Fibroblast of lung (primary cell): ENCODE measurements at places on chromosomes 2 and 18. TPM values are rescaled to one million over a fixed set of nuclear protein-coding genes. Genes with fewer than 3 reads are reported as not detected.

The MC2R gene
- not detected in 2 replicates for polyA plus RNA-seq

- no peak overlapping the region for H3K4me3 ChIP-seq
- H3K27ac ChIP-seq = no peak overlapping the region
- DNase-seq = no peak
- no peaks in the 10 kb centered on the region for H3K4me1 ChIP-seq
- no peaks in the 10 kb centered on the region for H3K36me3 ChIP-seq
Observed at GRCh38 chr2:160105366-160105765, 43.0 kb upstream of the PLA2R1 start.

DNA sequence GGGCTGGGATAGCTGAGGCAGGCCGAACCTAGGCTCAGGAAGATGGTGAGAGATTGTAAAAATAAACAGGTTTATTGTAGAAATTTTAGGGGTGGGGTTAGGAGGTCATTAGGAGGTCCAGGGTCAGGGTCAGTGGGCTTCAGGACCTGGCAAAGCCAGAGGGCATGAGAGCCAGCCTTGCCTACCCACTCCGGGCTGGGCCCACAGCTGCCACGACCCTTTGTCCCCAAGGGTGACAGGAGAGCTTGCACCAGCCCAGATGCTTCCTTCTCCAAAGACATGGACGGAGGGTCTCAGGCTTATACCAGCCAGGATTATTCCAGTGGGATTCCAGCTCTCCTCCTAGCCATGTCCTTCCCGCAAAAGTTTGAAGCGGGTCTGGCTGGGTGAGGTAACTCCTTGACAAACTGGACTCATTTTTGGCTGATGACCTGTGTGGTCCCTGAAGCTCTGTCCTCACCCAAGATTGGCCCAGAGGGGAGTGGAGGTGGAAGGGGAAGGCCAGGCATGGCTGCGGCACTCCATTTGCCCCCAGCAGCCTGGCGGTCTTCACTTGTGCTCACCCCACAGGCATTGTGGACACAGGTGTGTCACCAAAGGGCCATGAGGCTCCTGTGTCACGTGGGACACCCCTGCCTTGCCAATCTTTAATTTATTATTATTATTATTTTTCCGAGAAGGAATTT, 23.8 kb upstream of the ATOH8 start:
- H3K4me1 ChIP-seq = no peaks in the 10 kb centered on the region
- H3K4me3 ChIP-seq = no peak overlapping the region
- H3K27ac ChIP-seq = no peak overlapping the region

DNA sequence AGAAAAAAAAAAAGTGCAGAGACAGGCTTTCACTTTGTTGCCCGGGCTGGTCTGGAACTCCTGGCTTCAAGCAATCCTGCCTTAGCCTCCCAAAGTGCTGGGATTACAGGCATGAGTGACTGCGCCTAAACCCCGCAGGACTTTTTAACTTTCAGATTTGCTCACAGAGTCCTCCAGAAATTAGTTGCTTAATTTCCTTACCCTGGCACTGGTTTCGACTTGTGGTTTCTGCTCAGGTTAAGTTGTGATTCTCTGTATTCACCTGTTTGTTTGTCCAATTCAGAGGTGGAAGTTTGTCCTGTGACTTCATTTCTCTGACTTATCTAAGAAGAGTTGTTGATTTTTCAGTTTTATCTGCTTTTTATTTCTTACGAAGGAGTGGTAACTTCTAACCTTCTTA, 238.1 kb downstream of the TMEM182 start:
- DNase-seq = no peak
- no peaks in the 10 kb centered on the region for H3K27me3 ChIP-seq
- no peak overlapping the region for H3K4me3 ChIP-seq
- no peaks in the 10 kb centered on the region for H3K4me1 ChIP-seq

DNA sequence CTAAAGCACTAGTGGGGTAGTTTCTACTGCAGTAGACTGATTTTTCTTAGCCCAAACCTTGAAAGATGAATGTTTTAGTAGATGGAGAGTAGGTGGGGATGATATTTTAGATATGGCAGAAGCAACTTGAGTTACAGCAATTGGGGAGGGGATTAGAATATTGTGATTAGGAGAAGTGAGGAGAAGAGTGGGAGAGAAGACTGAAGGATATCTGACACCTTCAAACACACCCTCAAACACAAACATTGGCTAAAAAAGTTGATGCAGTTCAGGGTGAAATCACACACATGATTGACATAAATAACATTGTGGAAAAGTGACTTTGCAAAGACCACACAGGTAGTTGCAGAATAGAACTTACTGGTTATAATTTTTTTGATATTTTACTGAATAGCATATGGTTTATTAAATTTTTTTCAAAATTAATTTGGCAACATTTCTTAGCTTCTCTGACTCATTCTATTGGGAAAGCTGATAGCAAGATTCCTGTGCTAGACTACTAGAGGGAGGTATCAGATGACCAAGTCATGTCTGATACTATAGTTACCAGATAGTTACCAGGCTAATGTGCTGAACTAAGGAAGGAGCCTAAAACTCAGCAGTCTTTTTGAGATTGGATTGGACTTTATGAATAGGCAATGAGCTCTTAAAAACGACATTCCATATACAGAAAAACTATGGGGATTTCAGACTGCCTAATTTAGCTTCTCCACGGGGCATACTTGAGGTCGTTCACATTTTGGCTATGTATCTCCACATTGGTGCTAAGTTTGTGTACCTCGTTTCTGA, 73.0 kb downstream of the ACTR3 start:
- peak overlapping the region; percentile 55 for H3K27ac ChIP-seq
- H3K27me3 ChIP-seq = no peaks in the 10 kb centered on the region
- no peak overlapping the region for H3K4me3 ChIP-seq

DNA sequence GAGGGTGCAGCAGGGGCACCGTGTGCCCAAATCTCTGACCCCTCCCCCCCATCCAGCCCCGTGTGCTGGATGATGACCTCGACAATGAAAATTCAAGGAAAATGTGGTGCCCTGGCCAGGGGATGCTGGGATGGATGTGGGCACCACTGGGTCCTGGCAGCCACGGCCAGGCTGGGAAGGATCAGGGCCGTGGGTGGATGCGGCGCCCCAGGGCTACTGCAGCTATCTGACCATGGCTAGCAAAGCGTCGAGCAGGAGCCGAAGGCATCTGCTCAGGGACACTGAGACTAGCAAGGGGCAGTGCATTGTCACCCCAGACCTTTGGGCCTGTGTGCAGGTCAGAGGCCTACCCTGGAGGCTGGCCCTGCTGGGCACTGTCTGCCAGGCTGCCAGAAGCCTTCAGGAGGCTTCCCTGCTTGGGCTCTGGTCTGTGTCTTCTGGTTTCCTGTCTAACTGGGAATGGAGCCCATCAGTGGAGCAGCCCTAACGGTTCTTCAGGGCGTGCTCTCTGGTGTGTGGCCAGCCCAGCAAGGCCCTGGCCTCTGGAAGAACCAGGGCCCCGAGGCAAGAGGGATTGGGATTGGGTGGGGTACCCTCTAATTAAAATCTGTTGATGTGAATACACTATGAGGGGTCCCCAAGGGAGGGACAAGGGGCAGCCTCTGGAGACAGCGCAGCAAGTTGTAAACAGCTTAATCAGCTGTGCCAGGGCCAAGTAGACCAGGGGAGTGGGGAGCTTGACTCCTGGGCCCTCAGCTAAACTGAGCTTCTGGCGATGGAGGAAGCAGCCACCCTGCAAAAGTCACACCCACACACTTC, 98.0 kb downstream of the STPG4 start:
- H3K4me1 ChIP-seq = peaks cover 43% of the 10 kb centered on the region
- H3K4me3 ChIP-seq = no peak overlapping the region
- DNase-seq = no peak
- no peaks in the 10 kb centered on the region for H3K27me3 ChIP-seq
- H3K36me3 ChIP-seq = peaks cover 10% of the 10 kb centered on the region
- H3K27ac ChIP-seq = peak overlapping the region; percentile 86

- peaks cover 3% of the 10 kb centered on the region for H3K36me3 ChIP-seq
- H3K27me3 ChIP-seq = no peaks in the 10 kb centered on the region
- no peak overlapping the region for H3K27ac ChIP-seq
Observed at GRCh38 chr2:38554973-38555595, 47.6 kb downstream of the HNRNPLL start.

The ZNF397 gene
- 7.0 and 7.8 TPM in 2 replicates for polyA plus RNA-seq

The ESPNL gene
- 0.36 and 0.79 TPM in 2 replicates for polyA plus RNA-seq

DNA sequence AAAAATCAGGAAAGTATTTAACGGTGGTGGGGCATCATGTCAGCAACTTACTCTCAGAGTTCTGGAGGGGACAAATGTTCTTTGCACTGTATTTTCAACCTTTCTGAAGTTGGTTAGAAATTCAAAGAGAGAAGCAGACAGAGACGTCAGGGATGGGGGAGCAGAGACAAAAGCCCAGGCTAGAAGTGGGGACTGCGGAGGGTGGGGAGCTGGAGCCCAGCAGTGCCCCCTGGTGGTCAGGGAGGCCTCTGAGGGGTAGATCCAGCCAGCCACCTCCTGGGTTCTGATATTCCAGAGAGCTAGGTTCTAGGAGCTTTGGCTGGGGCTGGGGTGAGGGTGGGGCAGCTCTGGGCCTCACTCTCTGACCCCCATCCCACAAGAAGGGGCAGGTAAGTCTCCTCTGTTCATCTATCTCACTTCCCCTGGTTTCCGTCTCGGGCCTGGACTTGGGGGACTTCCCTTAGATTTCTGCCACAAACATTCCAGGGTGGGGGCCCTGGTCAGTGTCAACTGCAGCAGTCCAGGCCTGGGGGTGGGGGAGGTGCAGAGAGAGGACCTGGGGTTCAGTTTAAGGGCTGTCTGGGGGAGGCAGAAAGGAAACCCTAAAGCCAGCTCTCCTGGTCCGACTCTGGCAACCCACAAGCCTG, 8.9 kb downstream of the TNS1 start:
- H3K4me3 ChIP-seq = no peak overlapping the region
- H3K4me1 ChIP-seq = peaks cover 35% of the 10 kb centered on the region
- H3K27me3 ChIP-seq = no peaks in the 10 kb centered on the region
- peak; percentile 39 for DNase-seq

The TUBB8B gene
- 0.11 TPM in 1 of 2 replicates, not detected in the other for polyA plus RNA-seq

DNA sequence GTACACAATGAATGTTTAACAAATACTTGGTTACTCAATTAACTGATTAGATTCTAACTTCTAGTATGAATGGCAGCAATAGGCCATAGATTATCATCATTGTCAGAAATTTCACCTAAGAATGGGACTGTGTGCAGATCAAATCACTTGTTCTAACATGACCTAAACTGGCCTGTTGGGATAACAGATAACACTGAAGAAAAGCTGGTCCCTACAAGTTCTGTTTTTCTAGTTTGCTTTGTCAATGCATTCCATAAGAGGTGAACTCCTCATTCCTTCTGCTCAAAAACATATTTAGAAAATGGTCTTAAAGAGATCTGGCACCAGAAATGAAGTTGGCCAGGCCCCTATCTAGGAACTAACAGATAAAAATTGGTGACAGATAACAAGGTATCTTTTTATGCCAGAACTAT, 175.4 kb downstream of the THADA start:
- no peaks in the 10 kb centered on the region for H3K36me3 ChIP-seq
- no peak overlapping the region for H3K4me3 ChIP-seq
- no peaks in the 10 kb centered on the region for H3K4me1 ChIP-seq
- DNase-seq = no peak
- no peak overlapping the region for H3K27ac ChIP-seq
- no peaks in the 10 kb centered on the region for H3K27me3 ChIP-seq

The SERPINB12 gene
- 0.07 TPM in 1 of 2 replicates, not detected in the other for polyA plus RNA-seq

The GAL3ST2 gene
- polyA plus RNA-seq = not detected in 2 replicates

The HAAO gene
- polyA plus RNA-seq = 0.58 and 0.88 TPM in 2 replicates

The EGR4 gene
- polyA plus RNA-seq = not detected in 2 replicates

The CCDC74B gene
- polyA plus RNA-seq = 1.8 and 2.1 TPM in 2 replicates

The ZEB2 gene
- 62.7 and 130 TPM in 2 replicates for polyA plus RNA-seq

- no peak overlapping the region for H3K4me3 ChIP-seq
- DNase-seq = no peak
- H3K36me3 ChIP-seq = peaks cover 3% of the 10 kb centered on the region
- no peaks in the 10 kb centered on the region for H3K27me3 ChIP-seq
- H3K27ac ChIP-seq = no peak overlapping the region
- peaks cover 5% of the 10 kb centered on the region for H3K4me1 ChIP-seq
Observed at GRCh38 chr2:33226546-33226945, 249.9 kb upstream of the RASGRP3 start.

DNA sequence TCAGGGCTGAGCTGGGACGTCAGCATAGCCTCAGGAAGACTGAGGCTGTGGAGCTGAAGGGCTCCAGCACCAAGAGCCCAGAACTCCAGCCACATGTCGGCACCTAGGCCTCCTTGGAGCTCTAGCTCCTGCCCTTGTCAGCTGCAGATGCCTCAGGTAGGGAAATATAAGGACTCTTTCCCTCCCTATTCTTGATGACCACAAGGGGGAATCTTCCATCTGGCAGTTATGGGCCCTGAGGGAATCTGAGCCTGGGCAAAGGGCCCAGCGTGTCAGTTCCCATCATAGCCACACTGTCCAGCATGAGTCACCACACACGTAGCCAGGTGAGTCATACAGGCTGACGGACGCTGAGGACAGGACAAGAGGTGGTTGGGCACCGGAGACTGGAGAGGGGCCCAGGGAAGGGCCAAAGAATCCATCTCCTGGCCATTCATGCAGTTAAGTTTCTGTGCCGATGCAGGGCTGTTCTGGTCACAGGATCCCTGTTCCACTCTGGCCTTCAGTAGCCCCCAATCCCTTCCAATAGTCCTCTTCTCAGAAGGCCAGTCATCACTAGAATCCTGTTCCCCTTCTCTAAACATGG, 1.8 kb downstream of the MPV17 start:
- peak; percentile 98 for DNase-seq
- H3K4me3 ChIP-seq = no peak overlapping the region
- H3K27ac ChIP-seq = peak overlapping the region; percentile 93
- H3K27me3 ChIP-seq = no peaks in the 10 kb centered on the region

GRCh38 chr2:135839713-135840112, 2.7 kb upstream of the LCT start:
- H3K27me3 ChIP-seq = no peaks in the 10 kb centered on the region
- H3K4me1 ChIP-seq = peaks cover 5% of the 10 kb centered on the region
- H3K4me3 ChIP-seq = no peak overlapping the region

The CYP27C1 gene
- polyA plus RNA-seq = 0.07 TPM in 1 of 2 replicates, not detected in the other

GRCh38 chr2:118094503-118094902, 6.2 kb downstream of the INSIG2 start:
- H3K27ac ChIP-seq = no peak overlapping the region
- no peak for DNase-seq
- H3K4me3 ChIP-seq = no peak overlapping the region
- no peaks in the 10 kb centered on the region for H3K36me3 ChIP-seq

GRCh38 chr2:176234156-176234555, 35.1 kb upstream of the MTX2 start:
- H3K4me1 ChIP-seq = no peaks in the 10 kb centered on the region
- H3K4me3 ChIP-seq = no peak overlapping the region
- no peaks in the 10 kb centered on the region for H3K27me3 ChIP-seq
- no peak overlapping the region for H3K27ac ChIP-seq

- H3K27me3 ChIP-seq = no peaks in the 10 kb centered on the region
- H3K36me3 ChIP-seq = no peaks in the 10 kb centered on the region
- no peaks in the 10 kb centered on the region for H3K4me1 ChIP-seq
- H3K27ac ChIP-seq = no peak overlapping the region
- no peak for DNase-seq
Observed at GRCh38 chr2:228016402-228016801, 145.0 kb downstream of the DAW1 start.

The SH3BP4 gene
- 86.6 and 150 TPM in 2 replicates for polyA plus RNA-seq

The ITPRIPL1 gene
- 2.0 and 2.6 TPM in 2 replicates for polyA plus RNA-seq
